ENCODE measurements at places on chromosomes 13 and 19.

GRCh38 chr13:34006011-34006410, 188.1 kb downstream of the RFC3 start:
- no peaks in the 10 kb centered on the region for H3K4me1 ChIP-seq
- H3K27ac ChIP-seq, result no peak overlapping the region
- no peak overlapping the region for H3K4me3 ChIP-seq
- no peaks in the 10 kb centered on the region for H3K36me3 ChIP-seq
- H3K27me3 ChIP-seq, result no peaks in the 10 kb centered on the region
- no peak for DNase-seq

GRCh38 chr19:42764836-42765235, 642 bp downstream of the PSG8 start:
- H3K4me1 ChIP-seq, result no peaks in the 10 kb centered on the region
- H3K4me3 ChIP-seq, result no peak overlapping the region
- no peak overlapping the region for H3K27ac ChIP-seq
- no peaks in the 10 kb centered on the region for H3K36me3 ChIP-seq
- DNase-seq, result no peak

- H3K27ac ChIP-seq, result no peak within 1 kb of the TSS
- peaks cover 9% of the 10 kb centered on the region for H3K27me3 ChIP-seq
- H3K4me3 ChIP-seq, result peak within 1 kb of the TSS; percentile 51
- peaks cover 3% of the 10 kb centered on the region for H3K4me1 ChIP-seq
Observed at GRCh38 chr19:36032251-36033104, at the start of gene CLIP3. TSS of gene CLIP3 (minus strand) at chr19:36032873. CDS start at chr19:36032357, 516 bp downstream.

GRCh38 chr13:93265800-93266199, 39.2 kb downstream of the GPC6 start:
- no peak overlapping the region for H3K27ac ChIP-seq
- DNase-seq, result no peak
- H3K27me3 ChIP-seq, result no peaks in the 10 kb centered on the region
- no peak overlapping the region for H3K4me3 ChIP-seq
- no peaks in the 10 kb centered on the region for H3K36me3 ChIP-seq

- no peak for DNase-seq
- H3K27ac ChIP-seq, result no peak overlapping the region
- peaks cover 36% of the 10 kb centered on the region for H3K4me1 ChIP-seq
- H3K4me3 ChIP-seq, result no peak overlapping the region
Observed at GRCh38 chr13:27125357-27126282, 46.0 kb downstream of the USP12 start.

DNA sequence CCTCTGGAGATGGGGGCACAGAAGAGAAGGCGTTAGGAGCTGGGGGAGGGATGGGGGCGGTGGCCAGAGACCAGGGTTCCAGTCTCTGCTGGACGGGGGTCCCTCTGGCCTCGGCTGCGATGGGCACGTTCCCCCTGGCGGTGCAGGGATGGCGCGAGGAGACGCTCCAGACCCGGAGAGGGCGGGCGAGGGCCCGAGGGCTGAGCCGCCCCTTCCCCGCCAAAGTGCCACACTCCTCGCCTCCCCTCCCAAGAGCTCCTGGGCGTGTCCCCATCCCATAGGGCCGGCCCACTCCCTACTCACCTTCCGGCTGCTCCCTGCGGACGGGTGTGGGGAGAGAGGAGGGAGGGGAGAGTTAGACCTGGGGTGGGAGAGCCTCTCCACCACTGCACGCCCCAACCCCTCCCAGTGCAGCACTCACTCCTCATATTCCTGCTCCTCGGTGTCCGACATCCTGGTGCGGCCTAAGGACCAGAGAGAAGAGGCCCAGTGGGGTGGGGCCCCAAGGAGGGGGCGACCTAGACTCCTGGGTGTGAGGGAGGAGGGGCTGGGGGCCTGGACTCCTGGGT, 2.2 kb downstream of the TNNT1 start:
- peak overlapping the region; percentile 3 for H3K4me3 ChIP-seq
- H3K27me3 ChIP-seq, result peaks cover 68% of the 10 kb centered on the region
- peaks cover 9% of the 10 kb centered on the region for H3K4me1 ChIP-seq

- H3K4me1 ChIP-seq, result no peaks in the 10 kb centered on the region
- no peaks in the 10 kb centered on the region for H3K27me3 ChIP-seq
Observed at GRCh38 chr13:87120476-87120875, 550.7 kb upstream of the SLITRK5 start.

DNA sequence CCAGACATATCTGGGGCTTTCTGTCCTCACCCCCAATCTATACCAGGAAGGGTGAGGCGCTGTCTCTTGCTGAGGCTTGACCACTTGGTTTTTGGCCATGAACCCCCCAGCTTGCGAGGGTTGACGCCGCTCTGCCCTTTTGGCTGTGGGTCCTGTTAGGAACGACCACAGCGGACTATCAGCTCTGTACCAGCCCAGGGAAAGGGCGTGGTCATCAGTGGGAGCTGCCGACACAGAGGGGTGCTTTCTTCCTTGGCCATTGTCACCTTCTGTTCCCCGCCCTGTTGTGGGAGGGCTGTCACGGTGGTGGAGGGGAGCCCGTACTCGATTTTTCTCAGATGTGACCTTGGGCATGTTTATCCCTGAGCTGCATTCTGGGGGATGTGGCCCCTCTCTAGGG, 5.7 kb downstream of the DCAF15 start:
- H3K4me3 ChIP-seq, result no peak overlapping the region
- H3K36me3 ChIP-seq, result peaks cover 88% of the 10 kb centered on the region
- no peak for DNase-seq
- peaks cover 11% of the 10 kb centered on the region for H3K4me1 ChIP-seq
- H3K27me3 ChIP-seq, result no peaks in the 10 kb centered on the region
- H3K27ac ChIP-seq, result no peak overlapping the region

DNA sequence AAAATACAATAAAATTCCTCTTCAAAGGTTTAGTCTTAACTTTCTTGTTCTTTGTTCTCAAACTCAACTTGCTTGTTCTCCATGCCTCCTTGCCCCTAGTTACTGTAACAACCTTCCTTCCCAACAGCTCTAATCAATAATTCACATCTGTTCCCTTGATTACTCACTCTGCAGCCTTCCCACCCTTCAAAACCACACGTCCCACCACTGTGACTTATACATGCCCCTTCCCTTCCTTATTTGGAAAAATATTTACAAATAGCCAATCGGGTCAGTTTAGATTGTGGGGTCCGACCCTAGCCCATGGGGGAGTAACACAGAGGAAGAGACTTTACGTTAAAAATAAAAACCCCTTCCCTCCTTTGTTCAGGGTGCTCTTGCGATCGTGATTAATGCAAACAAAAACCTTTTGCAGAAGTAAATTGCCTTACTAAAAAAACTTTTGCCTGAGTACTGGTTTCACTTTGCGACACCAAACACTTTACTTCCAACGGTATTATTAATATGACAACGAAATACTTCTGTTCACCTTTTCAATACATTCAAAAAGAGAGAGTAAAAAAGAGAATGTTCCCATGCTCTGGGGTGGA, 512 bp upstream of the ZNF93 start:
- peak overlapping the region; percentile 76 for H3K4me3 ChIP-seq
- H3K4me1 ChIP-seq, result peaks cover 12% of the 10 kb centered on the region
- no peak for DNase-seq
- H3K36me3 ChIP-seq, result no peaks in the 10 kb centered on the region
- no peaks in the 10 kb centered on the region for H3K27me3 ChIP-seq

- H3K4me3 ChIP-seq, result no peak overlapping the region
- no peaks in the 10 kb centered on the region for H3K4me1 ChIP-seq
- H3K27ac ChIP-seq, result no peak overlapping the region
- DNase-seq, result no peak
- H3K27me3 ChIP-seq, result no peaks in the 10 kb centered on the region
- H3K36me3 ChIP-seq, result no peaks in the 10 kb centered on the region
Observed at GRCh38 chr13:83914368-83914767, 32.1 kb upstream of the SLITRK1 start.

DNA sequence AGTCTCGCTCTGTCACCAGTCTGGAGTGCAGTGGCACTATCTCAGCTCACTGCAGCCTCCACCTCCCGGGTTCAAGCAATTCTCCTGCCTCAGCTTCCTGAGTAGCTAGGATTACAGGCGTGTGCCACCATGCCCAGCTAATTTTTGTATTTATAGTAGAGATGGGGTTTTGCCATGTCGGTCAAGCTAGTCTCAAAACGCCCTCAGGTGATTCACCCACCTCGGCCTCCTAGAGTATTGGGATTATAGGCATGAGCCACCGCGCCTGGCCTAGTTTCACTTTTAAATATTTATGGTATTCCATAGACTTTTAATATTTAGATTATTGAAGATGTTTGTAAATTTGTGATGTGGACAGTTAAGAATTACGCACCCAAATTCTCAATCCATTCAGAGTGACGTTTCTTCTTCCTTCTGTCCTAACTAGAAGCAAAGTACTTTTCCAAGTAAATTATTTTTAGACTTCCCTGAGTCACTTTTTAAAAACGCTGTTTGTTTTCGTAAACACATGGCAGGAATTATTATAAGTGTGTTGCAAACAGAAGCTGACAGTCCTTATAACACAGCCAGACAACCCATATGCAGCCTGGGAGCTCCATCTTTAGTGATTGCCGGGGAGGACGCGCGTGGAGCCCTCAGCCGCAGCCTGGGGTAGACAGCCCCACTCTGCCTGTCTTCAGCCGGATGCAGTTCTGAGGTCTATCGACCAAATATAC, 131.7 kb downstream of the ATP11A start:
- DNase-seq, result no peak
- H3K4me3 ChIP-seq, result no peak overlapping the region
- H3K27ac ChIP-seq, result no peak overlapping the region
- H3K4me1 ChIP-seq, result no peaks in the 10 kb centered on the region
- peaks cover 98% of the 10 kb centered on the region for H3K36me3 ChIP-seq

DNA sequence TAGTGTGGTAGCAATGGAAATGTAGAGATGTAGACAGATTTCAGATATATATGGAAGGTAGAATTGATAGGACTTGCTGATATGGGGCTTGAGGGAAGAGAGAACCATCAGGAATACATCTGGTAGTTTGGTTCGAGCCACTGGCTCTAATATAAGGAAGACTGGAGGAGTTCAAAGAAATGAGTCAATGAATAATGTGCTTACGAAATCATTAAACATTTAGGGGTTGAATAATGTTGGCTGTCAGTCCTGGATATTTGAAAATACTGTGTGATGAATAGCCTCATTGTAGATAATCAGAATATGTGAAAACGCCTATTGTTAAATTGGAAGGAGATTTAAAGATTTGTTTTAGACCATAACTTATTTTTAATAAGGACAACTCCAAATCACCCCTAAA, 21.6 kb downstream of the SGCG start:
- no peaks in the 10 kb centered on the region for H3K36me3 ChIP-seq
- no peaks in the 10 kb centered on the region for H3K4me1 ChIP-seq
- H3K27me3 ChIP-seq, result no peaks in the 10 kb centered on the region

- H3K27ac ChIP-seq, result no peak overlapping the region
- DNase-seq, result no peak
- H3K4me3 ChIP-seq, result no peak overlapping the region
- no peaks in the 10 kb centered on the region for H3K36me3 ChIP-seq
- no peaks in the 10 kb centered on the region for H3K27me3 ChIP-seq
- H3K4me1 ChIP-seq, result no peaks in the 10 kb centered on the region
Observed at GRCh38 chr13:91659256-91660075, 261.0 kb downstream of the GPC5 start.

DNA sequence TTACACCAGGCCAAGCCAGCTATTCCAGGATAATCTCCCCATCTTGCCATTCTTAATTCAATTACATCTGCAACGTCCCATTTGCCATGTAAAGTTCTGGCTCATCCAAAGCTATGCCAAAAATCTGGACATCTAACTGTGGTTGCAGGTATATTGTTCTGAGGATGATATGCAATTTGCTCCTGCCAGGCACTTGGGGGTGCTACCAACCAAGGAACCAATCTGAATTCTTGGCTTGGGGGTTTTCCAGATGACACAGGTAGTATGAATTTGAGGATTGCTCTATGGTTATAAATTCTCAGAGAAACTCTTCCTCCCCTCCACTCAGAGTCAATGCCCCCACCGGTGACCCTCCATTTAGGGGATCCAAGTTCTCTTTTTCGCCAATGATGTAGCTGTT, 33.0 kb downstream of the CRYL1 start:
- no peak overlapping the region for H3K27ac ChIP-seq
- peaks cover 7% of the 10 kb centered on the region for H3K4me1 ChIP-seq
- H3K27me3 ChIP-seq, result no peaks in the 10 kb centered on the region
- peaks cover 16% of the 10 kb centered on the region for H3K36me3 ChIP-seq

- no peak for DNase-seq
- no peak within 1 kb of the TSS for H3K27ac ChIP-seq
- no peak within 1 kb of the TSS for H3K4me3 ChIP-seq
- H3K4me1 ChIP-seq, result peaks cover 15% of the 10 kb centered on the region
- H3K36me3 ChIP-seq, result no peaks in the 10 kb centered on the region
Observed at GRCh38 chr19:827710-828321, at the start of gene AZU1. TSS of gene AZU1 (plus strand) at chr19:827837. CDS start at chr19:827847, 10 bp downstream.

- peaks cover 34% of the 10 kb centered on the region for H3K4me1 ChIP-seq
- no peak overlapping the region for H3K4me3 ChIP-seq
- no peaks in the 10 kb centered on the region for H3K27me3 ChIP-seq
- no peak for DNase-seq
- H3K36me3 ChIP-seq, result no peaks in the 10 kb centered on the region
- peak overlapping the region; percentile 29 for H3K27ac ChIP-seq
Observed at GRCh38 chr13:30868799-30869470, 37.1 kb upstream of the MEDAG start.

DNA sequence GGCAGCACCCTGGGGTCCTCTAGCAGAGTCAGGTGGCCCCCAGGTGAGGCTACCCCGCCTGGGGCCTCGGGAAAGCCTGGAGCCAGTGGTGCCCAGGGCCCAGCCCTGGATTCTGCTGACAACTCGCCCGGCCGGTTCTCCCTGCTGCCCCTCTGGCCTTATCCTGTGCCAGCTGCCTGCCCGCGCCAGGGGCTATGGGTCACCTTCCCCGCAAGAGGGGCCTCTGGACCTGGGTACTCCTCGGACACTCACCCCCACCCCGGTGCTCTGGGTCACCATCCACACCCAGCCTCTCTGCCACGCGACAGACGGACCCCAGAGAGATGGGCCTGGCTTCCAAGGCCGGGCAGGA, 24.0 kb downstream of the ZBTB7A start:
- peaks cover 19% of the 10 kb centered on the region for H3K4me1 ChIP-seq
- H3K36me3 ChIP-seq, result peaks cover 65% of the 10 kb centered on the region
- peak; percentile 80 for DNase-seq
- no peak overlapping the region for H3K4me3 ChIP-seq

DNA sequence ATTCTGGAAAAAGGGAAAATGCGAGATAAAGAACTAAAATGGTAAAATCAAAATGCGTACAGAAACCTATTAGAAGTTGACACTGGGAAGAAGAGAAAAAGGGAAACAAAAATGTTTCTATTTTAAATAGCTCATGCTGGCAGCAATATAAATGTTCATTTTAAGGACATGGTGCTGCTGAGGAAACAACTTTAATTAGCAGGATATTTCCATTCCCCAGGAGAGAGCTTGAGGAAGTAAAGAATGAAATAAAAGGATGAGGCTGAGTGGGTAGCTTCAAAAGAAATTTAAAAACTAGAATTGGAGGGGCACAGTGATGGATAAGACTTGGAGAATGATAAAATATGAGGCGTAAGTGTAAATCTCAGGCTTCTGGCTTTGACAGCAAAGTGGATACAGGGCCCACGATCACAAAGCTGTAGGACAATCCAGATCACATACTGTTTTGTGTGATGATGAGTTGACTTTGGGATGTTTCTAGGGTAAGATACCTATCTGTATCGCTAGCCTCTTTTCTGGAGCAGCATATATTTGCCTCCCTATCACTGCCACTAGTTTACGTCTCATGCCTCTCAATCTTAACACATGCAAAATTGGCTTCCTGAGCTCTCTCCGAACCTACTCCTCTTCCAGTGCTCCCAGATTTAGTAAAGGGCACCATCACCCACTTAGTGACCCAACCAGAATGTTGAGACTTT, 571.3 kb upstream of the MIR17HG start:
- no peak overlapping the region for H3K4me3 ChIP-seq
- H3K36me3 ChIP-seq, result no peaks in the 10 kb centered on the region
- no peak for DNase-seq
- H3K27me3 ChIP-seq, result no peaks in the 10 kb centered on the region

Measured in lower lobe of right lung (tissue), 2 donors.